ENCODE measurements at places on chromosomes 13 and 19.

GRCh38 chr19:38924388-38924787 lies 6.2 kb downstream of the SARS2 start:
- DNase-seq = no peak

DNA sequence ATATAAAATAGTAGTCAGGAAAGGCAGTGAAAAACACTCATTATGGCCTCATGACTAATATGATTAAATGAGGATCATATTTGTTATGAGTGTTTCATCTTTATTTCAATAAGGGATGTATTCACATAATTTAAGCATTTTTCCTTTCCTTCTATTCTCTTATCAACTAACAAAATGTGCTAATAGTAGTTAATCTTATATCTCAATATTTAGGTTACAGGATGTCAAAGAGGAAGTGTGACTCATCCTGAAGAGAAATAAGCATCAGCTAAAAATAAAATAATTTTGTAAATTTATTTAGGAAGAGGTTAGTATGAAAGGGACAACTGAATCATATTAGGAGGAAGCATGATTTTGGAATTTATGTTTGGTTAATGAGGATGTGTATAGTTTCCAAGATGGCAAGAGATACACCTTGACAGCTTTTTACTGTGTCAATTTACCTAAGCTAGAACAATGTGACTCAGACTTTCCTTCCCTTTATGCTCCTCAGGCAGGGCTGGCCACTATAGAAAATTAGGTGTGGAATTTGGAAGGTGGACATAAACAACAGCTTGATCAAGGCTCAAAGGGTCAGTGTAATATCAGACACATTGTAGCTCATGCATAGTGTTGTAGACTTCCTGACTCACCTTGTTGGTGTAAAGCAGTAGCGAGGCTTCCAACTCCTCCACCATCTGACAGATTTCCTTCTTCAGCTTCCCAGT lies 172.7 kb downstream of the SLITRK1 start:
- DNase-seq = no peak

DNA sequence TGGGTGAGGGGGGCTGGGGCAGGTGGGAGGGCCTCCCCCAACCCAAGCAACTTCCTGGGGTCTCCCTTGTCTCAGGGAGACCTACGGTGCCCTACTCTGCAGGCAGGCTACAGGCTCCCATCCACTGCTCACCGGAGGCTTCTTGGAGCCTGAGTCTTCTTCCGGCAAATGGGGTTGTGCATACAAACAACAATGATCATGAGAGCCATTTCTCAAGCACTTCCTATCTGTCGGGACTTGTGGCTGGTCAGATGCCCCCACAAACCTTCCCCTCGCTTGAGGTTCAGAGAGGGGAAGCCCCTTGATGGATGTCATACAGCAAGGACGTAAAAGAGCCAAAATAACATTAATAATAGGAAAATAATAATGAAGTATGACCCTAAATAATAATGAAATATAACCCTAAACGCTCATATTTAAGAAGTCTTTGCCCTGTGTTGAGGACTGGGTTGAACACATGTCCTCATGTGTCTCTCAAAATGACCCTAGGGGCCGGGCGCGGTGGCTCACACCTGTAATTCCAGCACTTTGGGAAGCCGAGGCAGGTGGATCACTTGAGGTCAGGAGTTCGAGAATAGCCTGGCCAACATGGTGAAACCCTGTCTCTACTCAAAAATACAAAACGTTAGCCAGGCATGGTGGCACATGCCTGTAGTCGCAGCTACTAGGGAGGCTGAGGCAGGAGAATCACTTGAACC lies 727 bp downstream of the CD37 start:
- DNase-seq = no peak

GRCh38 chr13:33728271-33729037 lies 89.5 kb upstream of the RFC3 start:
- no peak for DNase-seq

DNA sequence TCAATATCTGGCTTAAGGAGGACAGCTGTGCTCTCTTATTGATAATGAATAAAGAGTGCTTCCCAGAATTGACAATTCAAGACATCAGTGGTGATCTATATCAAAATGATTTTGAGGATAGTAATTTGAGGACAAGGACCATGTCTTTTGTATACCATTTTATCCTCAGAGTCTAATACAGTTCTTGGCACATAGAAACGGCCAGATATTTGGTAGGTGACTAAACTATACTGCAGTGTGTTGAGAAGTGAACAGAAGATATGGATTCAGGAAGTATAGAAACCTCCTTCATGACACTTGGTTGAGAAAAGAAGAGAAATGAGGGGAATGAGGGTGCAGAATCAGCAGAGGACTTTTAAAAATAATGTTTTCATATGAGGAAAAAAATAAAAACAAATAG lies 16.1 kb upstream of the LMO7 start:
- DNase-seq = no peak

DNA sequence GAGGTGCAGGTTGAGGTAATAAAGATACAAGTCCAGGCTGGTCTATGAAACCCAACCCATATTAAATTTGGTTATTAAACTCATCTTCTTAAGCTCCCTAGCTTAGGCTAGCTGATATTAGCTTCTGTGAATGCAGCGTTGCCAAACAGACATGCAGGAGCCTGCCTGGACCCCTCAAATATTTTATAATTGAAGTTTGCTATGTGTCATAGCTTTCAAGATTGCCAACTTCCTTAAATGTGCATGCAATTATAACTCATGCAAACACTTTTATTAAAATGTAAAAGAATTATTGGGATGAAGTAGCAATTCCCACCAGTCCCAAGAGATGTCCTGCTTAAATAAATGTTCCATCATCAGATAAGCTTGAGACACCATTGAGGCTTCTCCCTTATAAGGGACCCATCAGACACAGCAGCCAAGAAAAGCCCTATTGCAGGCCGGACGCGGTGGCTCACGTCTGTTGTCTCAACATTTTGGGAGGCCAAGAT lies 51.3 kb downstream of the MBNL2 start:
- no peak for DNase-seq
